ENCODE measurements at places on chromosomes 1 and 21.

DNA sequence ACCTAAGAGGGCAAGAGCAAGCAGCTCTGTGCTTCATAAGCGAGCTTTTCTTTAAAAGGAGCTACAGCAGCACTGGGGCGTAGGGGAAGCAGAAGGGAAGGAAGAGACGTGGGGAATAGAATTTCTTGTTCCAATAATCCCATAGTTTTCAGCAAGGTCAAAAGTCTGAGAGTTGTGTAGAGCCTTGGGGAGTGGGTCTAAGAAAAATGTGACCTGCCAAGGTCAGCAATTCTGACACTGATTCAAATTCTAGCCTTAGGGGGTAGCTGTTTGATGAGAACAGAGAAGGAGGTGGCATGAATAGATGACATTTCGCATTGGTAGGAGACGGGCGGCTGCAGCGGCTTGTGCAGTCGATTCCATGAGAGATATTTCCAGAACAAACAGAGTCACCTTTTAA is 22.4 kb downstream of the PRRX1 start:
- DNase-seq, result no peak

DNA sequence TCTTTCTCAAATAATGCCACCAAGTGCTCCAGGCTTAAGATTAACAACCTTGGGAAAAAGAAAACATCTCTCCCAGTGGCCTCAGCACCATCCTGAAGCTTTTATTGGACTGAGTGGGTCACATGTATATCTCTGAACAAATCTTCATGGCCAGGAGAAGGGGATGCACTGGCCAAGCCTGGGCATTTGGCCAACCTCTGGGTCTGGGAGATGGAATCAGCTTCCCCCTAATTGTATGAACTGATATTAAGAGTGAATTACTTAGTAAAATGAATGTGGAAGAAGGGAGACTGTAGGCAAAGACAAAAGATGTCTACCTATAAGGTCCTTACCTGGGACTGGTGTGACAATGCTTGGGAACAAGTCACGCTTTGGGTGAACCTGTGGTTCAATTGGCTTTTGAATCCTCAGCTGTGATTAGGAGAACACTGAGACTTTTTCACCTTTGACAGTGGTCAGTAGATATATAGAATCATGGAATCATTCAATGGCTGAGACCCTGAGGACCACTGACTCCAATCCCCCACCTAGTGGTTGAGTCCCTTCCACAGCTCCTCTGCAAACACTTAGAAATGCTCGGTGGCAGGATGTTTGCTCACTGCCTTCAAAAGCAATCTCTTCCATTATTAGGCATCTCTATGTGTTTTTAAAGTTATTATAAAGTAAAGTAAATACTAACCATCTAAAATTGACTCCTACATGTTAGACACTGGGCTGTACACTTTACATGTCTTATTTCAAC is 102.6 kb upstream of the ATP1A1 start:
- no peak for DNase-seq

DNA sequence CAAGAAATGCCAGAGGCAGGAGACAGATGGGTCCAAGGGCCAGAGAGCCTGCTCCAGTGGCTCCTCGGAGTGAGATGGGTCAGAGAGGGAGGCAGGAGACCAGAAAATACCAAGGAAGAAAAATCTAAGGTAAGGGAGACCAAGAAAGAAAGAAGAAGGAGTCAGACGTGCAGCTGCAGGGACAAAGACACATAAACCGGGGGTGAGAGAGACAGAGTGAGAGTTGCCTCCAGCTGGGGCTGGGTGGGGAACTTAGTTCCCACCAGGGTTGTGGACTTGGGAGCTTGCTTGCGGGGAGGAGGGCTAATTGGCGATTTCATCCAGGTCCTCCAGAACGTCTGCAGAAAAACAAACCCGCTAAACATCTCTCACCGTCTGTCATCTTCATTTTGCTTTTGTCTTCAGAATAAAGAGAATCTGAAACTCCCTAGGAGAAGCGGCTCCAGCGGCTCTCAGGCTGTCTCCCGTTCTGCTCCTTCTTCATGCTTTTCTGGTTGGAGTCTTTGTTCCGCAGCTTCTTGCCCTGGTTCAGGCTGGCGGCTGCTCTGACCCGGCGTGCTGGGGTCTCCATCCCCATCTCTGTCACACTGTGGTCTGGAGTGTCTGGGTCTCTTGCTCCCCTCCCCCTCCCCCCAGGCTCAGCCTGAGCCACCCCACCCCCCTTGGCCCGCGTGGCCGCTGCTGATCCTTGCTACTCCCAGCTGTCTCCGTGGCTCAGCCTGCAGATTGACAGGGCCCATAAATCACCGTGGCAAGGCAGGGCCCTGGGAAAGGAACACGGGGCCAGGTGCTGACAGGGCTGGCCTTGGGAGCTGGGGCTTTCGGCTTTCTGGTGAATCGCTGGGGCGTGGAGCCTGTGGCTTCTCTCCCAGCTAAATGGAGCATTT is 66.6 kb downstream of the UBIAD1 start:
- peak; percentile 19 for DNase-seq

DNA sequence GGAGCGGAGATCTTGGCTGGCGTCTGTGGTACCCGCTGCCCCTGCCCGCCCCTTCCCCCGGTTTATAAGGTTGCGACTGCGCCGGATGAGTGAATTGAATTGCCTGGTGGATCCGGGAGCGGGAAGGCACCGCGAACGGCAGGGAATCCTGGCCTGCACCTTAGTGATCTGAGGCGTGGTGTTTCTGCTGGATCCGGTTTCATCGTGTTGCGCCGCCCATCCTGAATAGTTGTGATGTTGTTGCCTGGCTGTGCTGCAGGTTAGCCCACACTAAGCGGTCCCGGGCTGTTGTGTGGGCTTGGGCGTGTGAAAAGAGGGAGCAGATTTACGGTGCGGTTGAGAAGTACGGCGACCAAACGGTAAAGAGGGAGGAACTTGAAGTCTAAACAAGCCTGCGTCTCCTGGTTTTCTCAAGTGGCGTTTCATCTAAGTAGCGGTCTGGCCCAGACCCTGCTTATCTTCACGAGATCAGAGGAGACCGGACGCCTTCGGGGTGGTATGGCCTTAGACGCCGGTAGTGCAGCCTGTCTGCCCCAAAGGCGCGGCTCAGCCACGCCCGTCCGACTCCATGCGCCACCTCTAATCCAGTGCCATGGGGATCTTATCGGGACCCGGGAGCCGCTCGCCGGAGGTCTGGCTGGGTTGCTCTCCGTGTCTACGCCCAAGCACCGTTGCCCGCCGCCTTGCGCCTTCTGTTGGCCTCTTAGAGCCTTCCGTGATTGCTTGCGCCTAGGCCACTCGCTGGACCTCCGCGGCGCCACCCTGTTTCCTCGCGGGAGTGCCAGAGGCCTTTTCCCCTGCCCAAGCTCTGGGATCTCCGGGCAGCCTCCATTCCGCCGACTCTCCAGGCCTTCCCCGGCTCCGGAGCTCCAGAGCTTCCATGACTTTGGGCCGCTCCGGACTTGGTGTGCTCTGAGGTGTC is 87.5 kb upstream of the RHOU start:
- DNase-seq, result peak; percentile 57

DNA sequence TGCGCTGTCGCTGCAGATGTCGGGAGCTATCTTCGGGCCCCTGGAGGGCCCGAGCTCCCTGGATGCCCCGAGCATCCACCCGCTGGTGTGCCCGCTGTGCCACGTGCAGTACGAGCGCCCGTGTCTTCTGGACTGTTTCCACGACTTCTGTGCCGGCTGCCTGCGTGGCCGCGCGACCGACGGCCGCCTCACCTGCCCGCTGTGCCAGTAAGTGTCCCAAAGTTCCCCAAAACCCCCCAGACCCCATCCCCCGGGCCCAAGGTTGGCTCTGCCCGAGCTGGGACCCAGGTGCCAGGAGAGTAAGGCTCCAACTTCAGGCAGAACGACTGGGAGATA is 569 bp downstream of the RNF207 start:
- no peak for DNase-seq

- no peak for DNase-seq
Observed at GRCh38 chr1:192807211-192808162, 1.4 kb upstream of the RGS2 start.

GRCh38 chr1:55214934-55215193 is 300 bp downstream of the USP24 start:
- peak; percentile 52 for DNase-seq

- DNase-seq, result no peak
Observed at GRCh38 chr1:12527564-12527963, 90.4 kb downstream of the DHRS3 start.

DNA sequence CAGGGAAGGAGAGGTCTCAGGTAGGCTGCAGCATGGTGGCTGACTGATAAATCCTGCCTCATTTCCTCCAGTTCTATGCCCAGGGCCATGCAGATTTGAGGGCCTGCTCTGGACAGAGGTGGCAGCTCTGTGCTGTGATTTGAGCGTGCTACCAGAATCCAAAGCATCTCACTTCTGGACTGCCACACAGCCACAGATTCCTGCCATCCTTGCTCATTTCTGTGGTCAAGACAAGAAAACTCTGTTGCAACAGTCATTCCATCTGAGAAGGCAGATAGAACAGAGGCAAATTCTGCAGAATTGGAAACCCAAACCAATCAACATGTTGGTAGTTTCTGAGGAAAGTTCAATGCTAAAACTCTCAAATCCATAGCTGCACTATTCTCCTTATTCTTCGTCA is 102.8 kb upstream of the GALNT2 start:
- no peak for DNase-seq

DNA sequence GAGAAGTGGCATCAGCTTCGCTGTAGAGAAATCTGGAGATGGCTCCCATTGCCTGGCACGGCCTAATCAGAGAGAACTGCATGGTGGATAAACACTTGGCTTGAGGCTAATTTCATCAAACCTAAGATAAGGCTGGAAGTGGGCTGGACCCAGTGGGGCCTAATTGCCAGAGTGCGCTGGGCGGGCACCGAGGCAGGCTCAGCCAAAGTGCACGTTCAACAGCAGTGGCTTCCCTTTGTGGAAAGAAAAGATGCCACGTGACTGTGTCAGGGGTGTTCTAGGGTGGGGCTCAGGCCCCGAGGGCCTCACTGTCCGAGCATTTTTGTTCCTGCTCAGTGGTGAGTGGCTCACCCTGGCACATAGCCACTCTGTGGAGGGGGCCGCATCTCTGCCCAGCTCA is 5.8 kb downstream of the PLCH2 start:
- DNase-seq, result no peak

DNA sequence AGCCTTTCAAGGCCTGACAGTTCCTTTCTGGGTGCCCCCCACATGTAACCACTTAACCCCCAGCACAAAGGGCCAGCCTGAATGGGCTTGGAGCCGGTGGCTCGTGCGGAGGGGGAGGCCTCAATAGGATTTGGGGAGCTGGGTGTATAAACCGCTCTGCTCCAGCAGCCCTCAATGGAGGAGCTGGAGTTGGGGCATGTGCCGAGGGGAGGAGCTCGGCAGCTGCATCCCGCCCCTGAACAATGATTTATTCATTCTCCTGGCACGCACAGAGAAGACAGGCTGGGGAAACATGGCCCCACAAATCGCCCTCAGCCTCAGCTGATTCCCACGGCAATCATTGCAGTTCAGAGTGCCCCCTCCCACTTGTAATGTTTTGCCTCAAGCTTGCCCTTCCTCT is 6.9 kb upstream of the C1orf216 start:
- no peak for DNase-seq

DNA sequence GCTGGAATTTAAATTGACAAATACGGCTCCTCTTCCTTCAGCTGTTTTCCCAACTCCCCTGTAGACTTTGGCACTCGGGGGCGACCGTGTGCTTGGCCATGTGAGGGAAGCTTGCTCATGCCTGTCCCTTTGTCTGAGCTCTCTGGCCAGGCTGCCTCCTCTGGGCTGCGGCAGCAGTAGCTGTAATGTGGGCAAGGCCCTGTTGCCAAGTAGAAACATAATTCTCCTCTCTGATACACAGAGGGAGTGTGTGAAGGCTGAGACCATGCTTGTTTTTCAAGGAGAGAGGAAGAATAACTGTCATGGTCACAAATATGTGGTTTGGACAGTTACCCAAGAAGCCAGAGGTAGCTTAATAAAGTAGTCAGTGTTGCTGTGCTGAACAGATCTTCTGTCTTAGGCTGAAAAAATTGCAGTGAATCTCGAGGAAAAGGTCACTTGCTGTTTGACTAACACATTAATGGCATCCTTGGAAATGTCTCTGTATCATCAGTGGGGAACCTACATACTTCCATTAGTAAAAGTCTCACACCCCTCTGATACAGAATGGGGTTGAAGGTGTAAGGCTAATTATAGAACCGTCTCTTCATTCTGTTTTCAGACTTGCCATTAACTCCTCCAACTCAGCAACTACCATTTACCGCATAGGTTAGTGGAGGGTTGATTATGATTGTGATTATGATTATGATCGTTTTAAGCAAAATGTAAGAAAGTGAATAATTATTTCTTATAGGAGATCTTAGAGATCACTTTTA is 94.6 kb downstream of the TGFB2 start:
- DNase-seq, result no peak

GRCh38 chr1:94790246-94790645 is 29.9 kb upstream of the SLC44A3 start:
- no peak for DNase-seq

- no peak for DNase-seq
Observed at GRCh38 chr1:183636783-183637182, 1.2 kb upstream of the ARPC5 start.

DNA sequence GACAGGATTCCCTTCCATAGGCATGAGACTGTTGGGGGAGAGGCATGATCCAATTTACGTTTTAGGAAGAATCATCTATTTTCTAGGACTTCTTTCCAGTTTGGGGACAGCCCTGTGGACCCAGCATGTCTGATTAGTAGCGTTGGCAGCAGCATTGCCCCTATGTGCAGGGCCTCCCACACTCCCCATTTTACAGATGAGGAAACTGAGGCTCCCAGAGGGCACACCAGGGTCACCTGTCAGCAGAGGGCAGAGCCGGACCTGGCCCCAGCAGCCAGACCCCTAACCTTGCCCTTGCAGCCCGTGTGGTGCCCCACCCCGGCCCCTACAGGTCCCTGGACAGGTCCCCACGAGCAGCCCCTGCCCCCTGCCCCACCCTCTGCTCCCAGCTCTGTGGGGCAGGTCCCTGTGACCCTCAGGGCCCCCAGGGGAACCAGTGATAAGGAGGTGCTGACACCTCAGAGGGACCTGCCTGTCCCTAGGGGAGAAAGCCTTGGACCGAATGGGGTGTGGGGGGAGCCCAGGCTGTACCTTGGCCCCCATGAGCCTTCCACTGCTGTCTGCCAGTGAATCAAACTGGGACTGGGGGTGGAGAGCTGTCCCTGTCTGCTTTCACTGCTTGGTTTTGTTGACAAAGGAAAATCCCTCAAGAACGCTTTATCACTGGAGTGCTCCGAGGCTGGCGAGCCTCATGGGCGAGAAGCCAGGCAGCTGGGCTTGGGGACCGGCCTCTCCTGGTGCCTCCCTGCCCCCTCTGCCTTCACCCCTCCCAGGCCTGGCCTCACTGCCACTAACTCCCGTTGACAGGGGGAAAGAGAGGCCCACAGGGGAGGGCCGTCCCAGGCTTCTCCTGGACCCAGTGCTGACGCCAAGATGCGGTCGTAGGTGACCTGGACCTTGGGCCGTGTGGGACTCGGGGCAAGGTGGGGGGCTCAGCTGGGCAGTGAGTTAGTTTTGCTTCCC is 39.4 kb upstream of the CCDC27 start:
- DNase-seq, result peak; percentile 43

GRCh38 chr1:209051570-209051969 is 531.9 kb upstream of the CAMK1G start:
- DNase-seq, result no peak

DNA sequence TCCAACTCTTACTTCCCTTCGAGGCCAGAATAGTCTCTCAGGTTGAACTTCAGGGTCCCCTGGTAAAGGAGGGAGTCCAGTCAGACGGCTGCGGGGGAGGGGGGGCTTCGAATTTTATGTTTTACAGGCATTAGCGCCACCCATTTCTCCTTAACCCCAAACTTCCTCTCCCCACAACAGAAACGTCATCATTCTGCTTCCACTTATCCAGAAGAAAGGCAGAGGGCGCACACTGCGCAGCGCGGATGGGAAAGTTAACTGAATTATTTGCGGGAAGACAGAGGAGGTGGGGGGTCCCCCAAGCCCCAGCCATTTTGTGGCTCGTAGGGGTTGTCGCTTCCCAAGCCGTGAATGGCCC is 529 bp upstream of the PRMT2 start:
- peak; percentile 77 for DNase-seq

GRCh38 chr1:27299385-27300271 is 22.3 kb upstream of the TMEM222 start:
- peak; percentile 58 for DNase-seq
